ENCODE measurements at places on chromosomes 3 and 15.

DNA sequence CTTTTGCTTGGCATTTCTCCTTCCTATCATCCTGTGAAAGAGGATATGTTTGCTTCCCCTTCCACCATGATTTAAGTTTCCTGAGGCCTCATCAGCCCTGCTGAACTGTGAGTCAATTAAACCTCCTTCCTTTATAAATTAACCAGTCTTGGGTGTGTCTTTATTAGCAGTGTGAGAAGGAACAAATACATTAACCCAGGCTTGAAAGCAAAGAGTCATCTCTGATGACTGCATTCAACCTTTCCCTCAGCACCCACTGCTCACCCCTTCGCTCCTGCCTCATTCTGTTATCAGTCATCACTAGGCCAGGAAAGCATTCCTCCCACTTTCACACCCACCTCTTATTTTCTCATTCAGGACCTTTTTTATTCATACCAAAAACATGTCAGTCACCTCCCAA lies 59.6 kb upstream of the CASR start:
- DNase-seq: no peak

GRCh38 chr3:60696428-60697125 lies 554.7 kb downstream of the FHIT start:
- no peak for DNase-seq

DNA sequence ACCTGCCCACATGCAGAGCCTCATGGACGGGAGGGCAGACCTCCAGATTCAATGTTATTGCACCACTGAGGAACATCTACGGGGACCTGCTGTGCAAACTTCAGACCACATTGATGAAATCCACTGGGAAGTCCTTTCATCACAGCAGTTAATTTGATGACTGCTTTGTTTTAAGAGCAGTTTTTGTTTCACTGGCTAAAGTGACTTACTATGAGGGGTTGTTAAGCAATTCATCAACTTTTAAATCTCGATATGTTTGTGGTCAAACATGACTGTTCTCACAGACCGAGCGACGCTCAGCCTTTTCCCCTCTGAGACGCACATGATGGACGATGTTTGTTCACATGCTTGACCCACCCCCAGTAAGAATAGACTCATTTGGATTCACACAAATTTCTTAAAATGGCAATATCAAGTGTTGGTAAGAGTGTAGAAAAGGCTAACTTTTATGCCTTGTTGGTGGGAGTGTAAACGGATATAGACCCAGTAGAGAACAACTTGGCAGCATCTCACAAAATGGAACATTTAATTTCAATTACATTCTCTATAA lies 35.9 kb upstream of the IREB2 start:
- DNase-seq: no peak

DNA sequence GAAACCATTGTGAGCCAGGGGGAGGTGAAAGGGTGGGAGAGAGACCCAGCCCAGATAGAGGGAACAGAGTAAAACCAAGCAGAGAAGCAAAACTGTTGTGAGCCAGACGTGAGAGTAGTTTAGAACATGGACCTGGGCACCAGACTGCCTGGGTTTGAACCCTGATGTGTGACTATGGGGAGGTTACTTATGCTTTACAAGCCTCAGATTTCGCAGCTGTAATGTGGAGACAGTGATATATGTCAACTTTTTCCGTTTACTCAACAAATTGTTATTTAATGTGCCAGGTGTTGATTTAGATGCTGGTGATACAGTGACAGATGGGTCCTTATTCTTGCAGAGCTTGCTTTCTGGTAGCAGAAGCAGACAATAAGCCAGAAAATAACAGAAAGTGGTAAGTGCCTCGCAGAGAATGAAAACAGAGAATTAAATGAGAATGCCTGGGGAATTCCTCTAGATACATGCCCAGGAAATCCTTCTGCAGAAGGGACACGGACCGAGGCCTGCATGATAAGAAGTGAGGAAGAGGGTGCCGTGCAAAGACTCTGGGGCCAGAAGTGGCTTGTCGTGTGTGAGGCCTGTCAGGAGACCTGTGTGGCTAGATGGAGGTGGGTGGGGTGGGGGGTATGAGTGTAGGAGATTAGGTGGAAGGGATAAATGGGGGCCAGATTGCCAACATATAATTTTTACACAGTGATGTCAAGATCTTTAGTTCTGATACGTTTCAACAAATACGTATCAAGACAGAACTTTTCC lies 15.0 kb downstream of the KAT2B start:
- no peak for DNase-seq

DNA sequence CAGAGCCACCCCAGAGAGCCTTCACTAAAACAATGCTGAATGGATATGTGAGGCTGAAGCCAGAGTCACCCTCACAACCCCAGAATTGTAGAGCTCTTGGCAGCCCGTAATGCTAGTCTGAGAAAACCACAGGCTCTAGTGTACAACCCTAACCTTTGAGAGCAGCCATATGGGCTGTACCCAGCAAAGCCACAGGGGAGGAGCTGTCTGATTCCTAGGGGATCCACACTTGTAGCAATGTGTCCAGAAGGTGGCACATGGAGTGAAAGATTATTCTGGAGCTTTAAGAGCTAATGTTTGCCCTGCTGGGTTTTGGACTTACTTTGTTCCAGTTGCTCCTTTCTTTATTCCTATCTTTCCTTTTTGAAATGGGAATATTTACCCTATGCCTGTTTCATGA lies 626.8 kb downstream of the GRM7 start:
- no peak for DNase-seq

DNA sequence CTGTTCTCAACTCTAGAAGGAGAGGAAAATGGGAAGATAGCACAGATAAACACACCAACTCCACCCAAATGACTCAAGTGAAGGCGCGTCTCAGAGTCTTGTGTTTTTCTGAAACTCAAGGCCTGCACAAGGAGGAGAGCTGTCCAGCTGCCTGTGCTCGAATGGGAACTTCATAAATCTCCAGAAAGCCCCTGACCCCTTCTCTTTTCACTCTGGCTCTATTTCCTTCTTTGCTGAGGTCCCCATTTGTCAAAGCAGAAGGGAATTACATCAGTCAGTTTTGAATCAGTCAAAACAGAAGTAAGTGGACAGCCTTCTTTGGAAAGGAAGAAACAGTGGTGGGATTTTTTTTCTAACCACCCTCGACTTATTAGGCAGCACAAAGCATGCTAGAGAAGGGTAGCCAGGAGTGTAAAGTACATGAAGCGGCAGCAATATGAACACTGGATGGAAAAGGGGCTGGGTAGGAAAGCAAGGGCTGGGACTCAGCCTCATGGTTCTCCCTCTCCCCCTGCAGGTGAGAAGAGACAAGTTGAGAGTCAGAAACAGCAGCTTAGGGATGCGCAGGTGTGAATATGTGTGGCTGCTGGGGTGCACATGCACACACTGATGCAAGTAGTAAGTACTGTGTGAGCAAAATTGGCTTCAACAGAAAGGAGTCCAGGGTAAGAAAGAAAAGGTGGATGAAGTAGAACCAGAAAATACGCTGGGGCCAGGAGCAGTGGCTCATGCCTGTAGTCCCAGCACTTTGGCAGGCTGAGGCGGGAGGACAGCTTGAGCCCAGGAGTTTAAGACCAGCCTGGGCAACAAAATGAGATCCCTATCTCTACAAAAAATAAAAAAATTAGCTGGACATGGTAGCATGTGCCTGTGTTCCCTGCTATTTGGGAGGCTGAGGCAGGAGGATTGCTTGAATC lies 36.6 kb upstream of the MAGEF1 start:
- DNase-seq: no peak

GRCh38 chr3:185175370-185175987 lies 22.6 kb upstream of the C3orf70 start:
- DNase-seq: no peak

DNA sequence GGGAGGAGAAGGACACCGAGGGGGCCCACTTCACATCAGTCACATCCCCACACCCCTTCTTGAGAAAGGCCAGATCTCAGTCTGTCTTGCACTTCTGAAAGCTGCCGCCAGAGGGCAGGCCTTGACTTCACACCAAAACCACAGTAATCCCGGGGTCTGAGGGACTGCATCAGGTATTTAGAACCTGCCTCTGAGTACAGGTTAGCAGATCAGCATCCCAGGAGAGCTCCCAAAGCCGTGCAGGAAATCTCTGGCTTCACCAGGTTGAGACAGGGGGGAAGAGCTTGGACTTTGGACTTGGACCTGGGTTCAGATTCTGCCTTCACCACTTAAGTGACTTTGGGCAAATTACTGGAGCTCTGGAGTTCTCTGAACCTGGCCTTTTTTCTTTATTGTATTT lies 50.3 kb downstream of the LHFPL4 start:
- DNase-seq: peak; percentile 58

DNA sequence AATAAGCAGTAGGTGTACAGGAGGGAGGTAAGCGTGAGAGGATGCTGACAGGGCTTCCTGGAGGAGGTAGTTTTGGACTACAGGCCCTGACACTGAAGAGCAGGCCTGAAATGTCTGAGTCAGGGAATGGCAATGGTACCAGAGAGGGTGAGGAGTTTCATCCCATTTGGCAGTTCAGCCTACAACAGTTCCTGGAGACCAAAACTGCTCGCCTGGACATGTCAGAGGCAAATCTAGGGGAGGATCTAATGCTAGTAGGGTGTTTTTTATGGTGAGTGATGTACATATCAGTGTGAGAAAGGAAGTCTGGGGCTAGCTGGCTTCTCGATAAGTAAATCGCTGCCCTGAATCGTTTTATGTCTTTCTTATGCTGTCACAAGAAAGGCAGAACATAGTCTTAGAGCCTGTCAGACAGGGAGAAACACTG lies 13.8 kb upstream of the TNFSF10 start:
- DNase-seq: no peak

DNA sequence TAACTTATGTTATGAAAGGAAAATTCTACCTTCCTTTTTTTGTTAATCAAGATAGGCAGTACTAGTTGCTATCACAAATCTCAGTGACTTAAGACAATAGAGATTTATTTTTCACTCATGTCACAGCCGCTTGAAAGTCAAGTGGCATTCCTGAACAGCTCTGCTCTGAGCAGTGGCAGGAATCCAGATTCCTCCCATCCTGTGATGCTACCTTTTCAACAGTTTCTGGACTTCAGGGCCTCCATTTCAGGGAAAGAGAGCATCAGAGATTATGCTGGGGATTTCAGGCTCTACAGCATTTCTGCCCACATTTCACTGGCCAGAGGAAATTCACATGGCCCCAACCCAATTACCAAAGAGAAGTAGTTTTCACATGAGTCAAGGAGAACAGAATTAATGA lies 83.4 kb downstream of the IL1RAP start:
- no peak for DNase-seq

GRCh38 chr3:107025961-107026360 lies 351.3 kb upstream of the CCDC54 start:
- no peak for DNase-seq

GRCh38 chr3:71124048-71124447 lies 459.5 kb downstream of the FOXP1 start:
- no peak for DNase-seq

DNA sequence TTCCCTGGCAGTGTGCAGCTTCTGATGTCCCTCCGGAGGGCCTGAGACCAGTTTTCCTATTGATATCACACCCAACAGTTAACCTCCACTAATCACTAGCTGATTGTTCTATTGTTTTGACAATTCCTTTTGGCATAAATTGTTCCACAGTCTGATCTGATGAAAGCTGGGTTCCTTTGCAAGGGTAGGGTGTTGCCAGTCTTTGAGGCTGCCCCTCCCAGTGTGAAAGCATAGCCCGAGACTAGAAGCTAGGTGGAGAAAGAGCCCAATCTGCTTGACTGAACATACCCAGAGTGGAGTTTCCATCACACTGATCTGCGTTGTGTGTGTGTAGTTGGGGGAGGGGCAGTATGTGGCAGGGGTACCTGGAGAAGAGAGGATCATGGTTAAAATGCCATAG lies 10.3 kb upstream of the PRICKLE2 start:
- DNase-seq: no peak

GRCh38 chr15:52069559-52069958 lies 43.0 kb downstream of the BCL2L10 start:
- no peak for DNase-seq

- no peak for DNase-seq
Observed at GRCh38 chr3:120559242-120560061, 36.7 kb upstream of the NDUFB4 start.

GRCh38 chr3:160210799-160211221 lies 14.4 kb upstream of the C3orf80 start:
- DNase-seq: no peak

GRCh38 chr3:71227270-71227661 lies 356.3 kb downstream of the FOXP1 start:
- DNase-seq: no peak

DNA sequence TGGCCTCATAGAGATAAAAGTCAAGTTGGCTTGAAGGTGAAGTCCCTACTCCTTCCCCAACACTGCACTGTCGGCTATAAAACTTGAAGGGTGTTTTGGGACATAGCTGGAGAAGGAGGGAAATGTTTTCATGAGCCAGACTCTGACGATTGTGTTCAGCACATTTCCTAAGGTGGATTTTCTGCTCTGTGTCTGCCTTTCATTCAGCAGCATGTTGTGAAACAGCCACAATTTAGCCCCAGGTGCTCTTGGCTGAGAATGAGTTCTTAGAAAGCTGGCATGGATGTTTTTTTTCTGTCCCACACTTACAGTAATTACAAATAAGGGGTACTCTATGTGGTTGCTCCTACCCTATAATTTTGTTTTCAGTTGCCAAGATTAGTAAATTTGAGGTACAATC lies 492.4 kb downstream of the MCTP2 start:
- DNase-seq: no peak

DNA sequence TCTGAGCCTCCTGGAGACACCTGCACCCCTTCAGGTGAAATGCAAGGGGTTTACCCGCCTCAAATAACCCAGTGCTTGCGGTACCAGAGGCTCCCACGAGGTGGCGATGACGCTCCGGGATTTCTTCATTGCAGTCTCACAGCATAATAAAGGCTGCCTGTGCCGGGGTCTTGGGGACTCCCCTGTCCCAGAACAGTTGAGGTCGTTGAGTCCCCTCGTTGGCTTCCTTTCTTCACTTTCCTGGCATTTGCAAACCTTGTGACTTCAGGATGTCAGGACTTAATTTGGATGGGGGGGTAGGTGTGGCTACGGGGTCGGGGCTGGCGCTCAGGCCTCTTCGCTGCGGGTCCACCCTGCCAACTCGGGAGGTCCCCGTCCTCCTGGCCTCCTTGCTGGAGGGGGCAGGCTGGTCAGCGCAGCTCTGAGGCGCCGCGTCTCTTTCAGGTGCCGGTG lies 1.3 kb downstream of the GNAT1 start:
- peak; percentile 85 for DNase-seq

- DNase-seq: no peak
Observed at GRCh38 chr3:59079962-59080361, 30.1 kb upstream of the CFAP20DC start.

DNA sequence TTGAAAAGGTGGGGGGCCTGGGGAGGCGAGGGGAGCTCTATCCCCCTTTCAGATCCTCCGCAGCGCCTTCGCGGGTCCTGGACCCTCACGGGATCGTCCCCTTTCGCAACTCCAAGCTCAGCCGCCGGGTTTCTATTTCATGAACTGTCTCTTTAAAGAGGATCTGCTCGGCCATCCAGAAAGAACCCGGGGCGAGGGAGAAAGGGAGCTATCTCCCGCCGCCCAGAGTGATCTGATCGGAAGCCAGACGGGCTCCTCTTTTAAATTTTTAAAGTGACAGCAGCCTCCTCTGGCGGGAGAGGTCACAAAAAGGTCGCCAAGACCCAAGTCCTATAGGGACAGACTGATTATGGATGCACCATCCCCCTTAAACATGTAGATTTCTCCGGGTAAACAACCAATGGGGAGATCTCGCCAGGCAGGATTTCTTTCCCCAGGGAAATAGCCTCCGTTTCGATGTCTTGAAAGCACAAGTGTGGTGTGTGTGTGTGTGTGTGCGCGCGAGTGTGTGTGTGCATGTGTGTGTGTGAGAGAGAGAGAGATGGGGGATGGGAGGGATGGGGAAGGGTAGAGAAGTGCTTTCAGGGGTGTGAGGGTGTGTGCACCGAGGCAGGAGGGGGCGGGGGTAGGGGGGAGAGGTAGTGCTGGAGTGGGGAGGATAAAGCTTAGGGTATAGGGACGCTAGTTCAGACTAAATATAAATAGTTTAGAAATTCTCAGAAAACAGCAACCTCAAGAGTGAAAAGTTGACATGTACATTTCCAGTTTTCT lies 516.1 kb downstream of the MECOM start:
- DNase-seq: no peak

Data from activated T-cell treated with anti-CD3 and anti-CD28 coated beads for 4 hours (primary cell).